Inflammatory macrophage treated with lipopolysaccharide for 4 hours (primary cell): ENCODE measurements at places on chromosomes 6 and 20.

DNA sequence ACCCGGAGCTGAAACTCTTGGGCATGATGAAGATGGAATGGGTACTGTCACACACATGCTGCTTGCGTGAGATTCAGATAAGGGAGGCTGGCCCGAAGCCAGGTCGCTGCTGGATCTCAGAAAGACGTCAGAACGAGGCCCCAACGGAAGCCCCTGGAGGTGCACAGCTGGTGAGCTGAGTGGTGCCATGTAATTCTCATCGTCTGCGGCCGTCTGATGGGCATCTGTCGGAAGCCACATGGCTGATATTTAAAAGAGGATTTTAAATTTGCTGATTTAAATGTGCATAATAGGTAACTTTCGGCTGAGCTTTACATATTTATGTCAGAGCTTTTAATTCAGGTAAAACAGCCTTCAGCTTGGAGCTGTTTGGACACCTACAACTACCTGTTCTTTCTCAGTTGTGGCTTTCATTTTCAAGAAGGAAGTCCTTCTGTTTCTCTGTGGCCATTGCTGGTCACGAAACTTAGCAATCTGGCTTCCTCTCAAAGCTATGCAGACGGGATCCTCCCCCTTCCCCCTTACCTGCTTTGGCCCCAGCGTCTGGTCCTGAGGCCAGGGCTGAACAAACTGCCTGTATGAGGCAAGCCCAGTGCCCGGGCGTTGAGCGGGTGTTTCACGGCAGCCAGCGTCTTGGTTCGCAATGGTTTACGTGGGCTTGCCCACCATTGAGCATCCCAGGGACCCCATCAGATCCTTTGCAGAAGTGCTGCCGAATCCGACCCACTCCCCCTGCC lies 9.2 kb downstream of the SLCO4A1 start:
- peak; percentile 64 for DNase-seq

DNA sequence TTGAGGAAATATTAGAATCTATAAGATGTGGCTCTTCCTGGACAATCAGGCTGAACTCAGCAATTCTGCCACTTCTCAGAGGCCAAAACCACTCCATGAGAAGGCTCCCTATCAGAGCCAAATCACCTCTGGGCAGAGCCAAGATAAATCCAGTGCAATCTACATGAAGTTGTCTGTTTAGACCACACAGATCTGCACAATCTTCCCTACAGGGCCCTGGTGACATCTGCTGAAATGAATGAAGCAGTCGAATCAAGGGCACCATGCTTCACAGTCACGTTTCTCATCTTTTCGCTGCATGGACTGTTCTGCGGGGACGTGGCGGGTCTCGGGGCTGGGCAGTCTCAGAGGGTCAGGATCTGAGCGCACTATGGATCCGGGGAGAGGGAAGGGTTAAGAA lies 60.1 kb upstream of the CD93 start:
- no peak for DNase-seq

GRCh38 chr6:44699082-44699481 lies 311.6 kb downstream of the CDC5L start:
- DNase-seq, result no peak

GRCh38 chr6:46538800-46539480 lies 47.7 kb upstream of the RCAN2 start:
- no peak for DNase-seq

GRCh38 chr6:83767033-83767432 lies 58.1 kb upstream of the SNAP91 start:
- DNase-seq, result no peak

DNA sequence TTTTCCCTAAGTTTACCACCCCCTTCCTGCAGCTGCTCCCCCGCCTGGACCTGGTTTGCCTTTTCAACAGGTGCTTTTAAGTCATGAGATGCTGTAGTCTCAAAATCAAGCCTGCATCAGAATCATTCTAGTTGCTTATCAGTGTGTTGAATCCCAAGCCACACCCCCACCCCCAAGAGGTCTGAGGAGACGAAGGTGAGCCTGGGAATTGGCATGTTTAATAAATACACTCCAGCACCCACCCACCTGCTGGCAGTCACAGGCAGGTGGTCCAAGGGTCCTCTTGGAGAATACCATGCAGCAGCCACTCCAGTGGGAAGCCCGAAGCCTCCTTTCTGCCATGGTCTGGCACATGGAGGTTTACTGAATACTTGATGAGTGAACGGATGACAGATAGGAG lies 1.1 kb upstream of the ADIG start:
- DNase-seq, result no peak

DNA sequence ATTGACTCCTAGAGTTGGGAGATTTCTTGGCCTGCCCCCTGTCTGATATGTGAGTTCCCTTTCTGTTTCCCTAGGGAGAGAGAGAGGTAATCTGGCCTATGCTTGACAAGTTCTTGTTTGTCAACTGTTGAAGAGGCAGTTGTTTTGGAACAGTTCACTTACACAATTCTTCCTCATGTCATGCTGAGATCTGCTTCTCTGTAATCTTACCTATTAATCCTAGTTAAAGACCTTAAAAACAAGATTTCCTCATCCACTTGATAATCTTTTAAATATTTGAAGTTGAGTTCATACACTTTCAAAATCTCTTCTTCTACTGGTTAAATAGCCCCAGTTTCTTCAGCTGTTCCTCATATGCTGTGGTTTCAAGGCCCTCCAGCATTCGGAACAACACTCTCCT lies 89.9 kb downstream of the FIG4 start:
- DNase-seq, result no peak

- DNase-seq, result no peak
These were observed 32.9 kb upstream of the ID1 start for GRCh38 chr20:31572042-31572700.

- peak; percentile 96 for DNase-seq
These were observed 334.9 kb upstream of the JARID2 start for GRCh38 chr6:14910692-14911547.

- DNase-seq, result peak; percentile 64
These were observed 31.4 kb downstream of the PRDM1 start for GRCh38 chr6:106117579-106117978.

- no peak for DNase-seq
These were observed 69.6 kb downstream of the PHACTR2 start for GRCh38 chr6:143747347-143747842.

DNA sequence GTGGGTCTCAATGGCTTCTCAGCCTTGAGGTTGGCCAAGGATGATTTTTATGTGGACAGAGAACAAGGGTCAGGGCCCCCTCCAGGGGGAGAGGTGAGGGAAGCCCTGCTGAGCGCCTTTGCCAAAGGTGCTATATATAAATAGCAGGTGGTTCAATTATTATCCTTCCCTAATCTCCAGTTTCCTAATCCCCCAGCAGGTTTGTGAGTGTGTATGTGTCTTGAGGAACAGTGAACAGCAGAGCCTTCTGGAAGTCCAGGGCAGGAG lies 3.2 kb upstream of the SIRPA start:
- DNase-seq, result no peak

DNA sequence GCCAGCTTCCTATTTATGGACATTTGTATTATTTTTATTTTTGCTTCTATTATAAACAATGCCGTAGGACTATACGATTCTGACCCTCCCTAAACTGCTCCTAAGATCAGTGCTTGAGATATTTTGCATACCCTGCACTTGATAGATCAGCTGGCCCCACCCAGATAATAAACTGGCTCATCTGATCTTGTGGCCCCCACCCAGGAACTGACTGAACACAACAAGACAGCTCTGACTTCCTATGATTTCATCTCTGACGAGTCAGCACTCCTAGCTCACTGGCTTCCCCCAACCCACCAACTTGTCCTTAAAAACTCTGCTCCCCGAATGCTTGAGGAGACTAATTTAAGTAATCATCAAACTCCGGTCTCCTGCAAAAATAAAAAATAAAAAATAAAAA lies 34.9 kb upstream of the TFAP2A start:
- no peak for DNase-seq

DNA sequence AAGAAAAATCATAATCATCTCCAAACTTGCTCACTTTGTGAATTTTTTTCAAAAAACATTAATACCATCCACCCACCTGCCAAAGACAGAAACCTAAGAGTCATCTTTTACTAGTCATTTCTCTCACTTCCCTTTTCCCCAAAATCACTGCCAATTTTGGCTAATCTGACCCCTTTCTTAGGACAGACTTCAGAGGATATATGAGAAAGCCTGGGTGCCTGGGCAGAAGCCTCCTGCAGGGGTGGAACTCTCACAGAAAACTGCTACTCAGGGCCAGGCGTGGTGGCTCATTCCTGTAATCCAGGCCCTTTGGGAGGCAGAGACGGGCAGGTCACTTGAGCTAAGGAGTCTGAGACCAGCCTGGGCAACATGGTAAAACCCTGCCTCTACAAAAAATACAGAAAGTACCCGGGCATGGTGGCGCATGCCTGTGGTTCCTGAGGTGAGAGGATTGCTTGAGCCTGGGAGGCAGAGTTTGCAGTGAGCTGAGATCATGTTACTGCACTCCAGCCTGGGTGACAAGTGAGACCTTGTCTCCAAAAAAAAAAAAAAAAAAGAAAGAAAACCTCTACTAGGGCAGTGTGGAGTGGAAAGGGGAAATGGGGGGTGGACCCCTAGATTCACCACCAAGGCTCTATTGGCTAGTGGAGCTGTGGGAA lies 3.8 kb downstream of the DEK start:
- DNase-seq, result peak; percentile 94

DNA sequence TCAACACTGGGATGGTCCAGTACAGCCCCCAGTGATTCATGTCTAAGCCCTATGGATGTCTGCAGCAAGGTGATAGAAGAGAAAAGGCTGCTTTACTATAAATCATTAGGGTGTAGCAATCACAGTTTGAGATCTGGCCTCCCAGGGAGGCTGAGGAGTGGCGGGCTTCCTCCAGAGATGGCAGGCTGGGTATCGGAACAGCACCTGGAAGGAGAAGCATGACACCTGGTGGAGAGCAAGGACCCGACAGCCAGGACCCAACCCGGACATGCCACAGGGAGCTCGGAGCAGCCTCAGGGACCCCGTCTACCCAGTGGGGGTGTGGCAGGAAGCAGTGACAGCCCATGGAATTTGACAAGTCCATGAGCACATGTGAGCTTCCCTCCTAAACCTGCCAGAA lies 114.8 kb upstream of the CD93 start:
- DNase-seq, result no peak

DNA sequence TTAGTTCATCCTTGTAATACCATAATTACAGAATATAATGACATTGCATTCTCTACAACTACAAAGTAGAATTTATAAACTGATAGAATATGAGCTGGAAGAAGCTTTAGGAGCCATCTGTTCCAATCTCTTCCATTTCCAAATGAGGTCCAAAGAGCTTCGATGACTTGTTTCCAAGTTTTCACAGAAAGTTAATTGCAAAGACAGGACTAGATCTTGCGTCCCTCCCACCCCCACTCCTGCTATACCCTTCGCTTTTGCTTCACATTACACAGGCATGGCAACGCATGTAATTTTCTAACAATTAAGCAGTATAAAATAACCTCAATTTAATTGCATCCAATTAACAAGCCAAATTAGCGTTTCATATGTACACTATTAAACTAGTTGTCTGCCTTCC lies 7.0 kb downstream of the HIVEP2 start:
- DNase-seq, result no peak

DNA sequence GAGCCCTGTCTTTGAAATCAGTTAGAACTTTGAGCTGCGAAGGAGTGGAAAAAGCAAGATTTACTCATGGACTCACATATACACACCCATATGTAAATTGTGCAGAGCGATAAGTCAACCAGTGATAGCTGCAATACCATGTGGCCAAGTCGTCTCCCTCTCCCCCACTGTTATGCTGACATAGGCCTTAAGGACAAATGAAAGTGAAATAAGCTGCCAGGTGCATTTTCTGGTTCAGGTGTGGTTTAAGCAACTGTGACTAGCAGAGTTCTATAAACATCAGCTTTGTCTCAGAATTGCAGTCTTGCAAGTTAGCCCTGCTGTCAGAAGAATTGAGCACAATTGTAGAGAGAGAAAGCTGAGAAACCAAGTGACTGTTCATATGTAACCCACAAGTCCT lies 9.6 kb downstream of the FAM83B start:
- no peak for DNase-seq

DNA sequence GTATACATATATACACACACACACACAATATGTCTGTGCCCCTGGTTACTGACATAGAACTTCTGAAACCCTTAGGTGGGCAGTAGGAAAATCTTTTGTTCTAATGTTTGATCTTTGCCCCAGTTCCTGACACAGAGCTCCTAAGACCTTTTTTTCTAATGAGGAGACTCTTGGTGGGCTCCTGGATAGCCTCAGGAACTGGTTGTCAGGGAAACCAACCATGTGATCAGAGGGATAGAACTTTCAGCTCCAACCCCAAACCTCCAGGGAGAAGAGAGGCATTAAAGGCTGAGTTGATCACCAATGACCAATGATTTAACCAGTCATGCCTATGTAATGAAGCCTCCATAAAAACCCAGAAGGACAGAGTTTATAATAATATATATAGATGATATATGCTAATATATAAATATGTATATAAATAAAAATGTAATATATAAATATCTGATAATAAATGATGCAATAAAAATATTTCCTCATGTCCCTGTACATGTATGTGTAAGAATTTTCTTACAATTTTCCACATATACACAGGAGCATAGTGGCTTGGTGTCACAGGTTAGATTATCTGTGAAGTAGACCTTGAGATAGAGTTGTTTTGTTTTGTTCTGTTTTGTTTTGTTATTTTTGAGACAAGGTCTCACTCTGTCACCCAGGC lies 93.3 kb downstream of the GPX5 start:
- DNase-seq, result no peak

GRCh38 chr6:65123521-65123920 lies 583.5 kb downstream of the EYS start:
- peak; percentile 2 for DNase-seq

- no peak for DNase-seq
These were observed 55.8 kb downstream of the KIF6 start for GRCh38 chr6:39669207-39669972.

GRCh38 chr6:30590509-30590908 lies 19.3 kb downstream of the ABCF1 start:
- DNase-seq, result no peak
